ENCODE measurements at places on chromosomes 1 and 21.

DNA sequence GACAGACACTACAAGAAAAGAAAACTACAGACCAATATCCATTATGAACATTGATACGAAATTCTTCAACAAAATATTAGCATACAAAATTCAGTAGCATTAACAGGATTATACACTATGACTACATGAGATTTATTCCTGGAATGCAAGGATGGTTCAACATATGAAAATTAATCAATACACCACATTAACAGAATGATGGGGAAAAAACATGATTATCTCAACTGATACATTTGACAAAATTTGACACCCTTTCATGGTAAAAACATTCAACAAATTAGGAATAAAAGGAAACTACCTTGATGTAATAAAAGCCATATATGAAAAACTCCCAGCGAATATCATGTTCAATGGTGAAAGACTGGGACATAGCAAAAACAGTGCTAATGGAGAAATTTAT, 31.5 kb downstream of the TRPM2 start:
- no peak for DNase-seq

GRCh38 chr21:44908908-44909307, 11.8 kb downstream of the ITGB2 start:
- no peak for DNase-seq

DNA sequence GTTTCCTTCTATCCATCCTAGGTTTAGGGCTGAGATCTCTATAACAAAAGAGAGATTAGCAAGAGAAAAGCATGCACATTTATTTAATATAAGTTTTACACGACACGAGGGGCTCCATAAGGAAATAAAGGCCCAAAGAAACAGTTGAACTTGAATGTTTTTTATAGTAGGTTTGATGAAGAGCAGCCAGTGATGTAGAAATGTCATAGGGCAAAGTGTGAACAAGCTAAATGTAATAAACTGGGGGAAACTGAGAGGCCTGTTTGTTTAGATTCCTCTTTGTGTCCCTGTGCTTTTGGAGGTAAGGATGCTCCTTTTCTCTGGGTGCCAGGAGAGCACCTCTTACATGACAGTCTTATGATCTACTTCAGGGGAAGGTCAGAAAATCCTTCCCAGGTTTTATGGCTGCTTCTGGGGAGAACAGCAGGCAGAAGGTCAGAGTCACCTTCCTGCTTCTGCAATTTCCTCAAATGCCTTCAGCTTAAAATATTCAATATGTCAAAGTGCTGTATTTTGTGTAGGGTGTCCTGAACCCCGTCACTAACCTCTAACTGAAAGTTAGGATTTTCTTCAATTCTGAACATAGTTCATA, 9.5 kb upstream of the HORMAD1 start:
- no peak for DNase-seq

- no peak for DNase-seq
These were observed 134.8 kb upstream of the KIF26B start for GRCh38 chr1:245019910-245020486.

GRCh38 chr1:8506995-8507615, 189.2 kb downstream of the SLC45A1 start:
- DNase-seq = no peak

DNA sequence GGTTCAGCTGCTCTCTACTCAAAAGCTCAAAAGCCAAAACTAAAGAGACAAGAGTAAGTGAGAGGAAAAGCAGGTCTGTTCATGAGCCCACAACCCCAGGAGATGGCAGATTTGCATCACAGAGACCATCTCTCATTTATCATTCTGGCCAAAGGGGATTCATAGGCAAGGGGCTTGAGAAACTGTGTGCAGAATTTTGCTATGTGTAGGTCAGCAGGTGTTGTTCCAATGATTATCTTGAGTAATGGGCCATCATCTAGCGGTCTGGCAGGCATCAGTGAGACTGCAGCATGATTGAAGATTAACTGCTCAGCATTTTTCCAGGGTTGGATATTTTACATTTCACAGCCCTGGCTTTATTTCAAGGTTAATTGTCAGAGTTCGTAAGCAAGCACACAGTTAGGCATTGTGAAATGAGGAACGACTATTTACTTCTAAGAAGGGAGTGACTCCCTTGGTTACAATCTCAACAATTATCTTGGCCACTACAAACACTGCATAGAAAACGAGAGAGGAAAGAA, 1204.6 kb upstream of the TMPRSS15 start:
- DNase-seq = no peak

DNA sequence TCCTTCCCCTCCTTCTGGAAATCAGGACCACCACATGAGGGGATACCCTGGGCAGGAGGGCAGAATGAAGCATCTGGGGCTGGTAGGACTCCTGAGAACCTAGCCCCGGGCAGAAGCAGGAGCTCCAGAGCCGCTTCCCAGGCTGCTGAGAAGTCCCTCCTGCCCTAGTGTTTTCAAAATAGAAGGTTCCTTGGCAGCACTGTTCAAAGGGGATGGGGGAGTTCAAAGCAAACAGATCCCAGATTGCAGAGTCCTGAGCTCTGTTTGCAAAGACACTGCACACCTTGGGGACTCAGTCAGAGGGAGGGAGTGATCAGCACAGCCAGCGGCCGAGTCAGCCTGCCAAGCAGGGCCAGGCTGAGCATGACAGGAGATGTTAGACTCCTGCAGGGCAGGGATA, 177.8 kb downstream of the PTPRU start:
- DNase-seq = no peak

DNA sequence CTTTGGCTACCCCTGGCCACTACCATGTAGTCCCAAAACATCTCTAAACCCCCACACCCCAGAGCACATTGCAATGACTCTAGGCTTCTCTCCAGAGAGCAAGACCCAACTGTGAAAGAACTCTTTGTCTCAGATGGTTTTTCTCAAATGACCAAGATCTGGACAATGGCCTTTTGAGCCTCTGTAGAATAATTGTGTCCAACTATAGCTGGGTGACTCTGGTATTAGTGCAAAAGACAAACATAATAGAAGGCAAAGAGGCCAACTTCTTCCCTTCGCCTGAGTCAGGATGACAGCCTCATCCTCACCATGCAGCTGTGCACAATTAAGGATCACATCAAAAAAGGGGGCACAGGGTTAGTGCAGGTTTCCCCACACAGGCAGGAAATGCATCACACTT, 139.6 kb downstream of the BRINP2 start:
- DNase-seq = no peak

DNA sequence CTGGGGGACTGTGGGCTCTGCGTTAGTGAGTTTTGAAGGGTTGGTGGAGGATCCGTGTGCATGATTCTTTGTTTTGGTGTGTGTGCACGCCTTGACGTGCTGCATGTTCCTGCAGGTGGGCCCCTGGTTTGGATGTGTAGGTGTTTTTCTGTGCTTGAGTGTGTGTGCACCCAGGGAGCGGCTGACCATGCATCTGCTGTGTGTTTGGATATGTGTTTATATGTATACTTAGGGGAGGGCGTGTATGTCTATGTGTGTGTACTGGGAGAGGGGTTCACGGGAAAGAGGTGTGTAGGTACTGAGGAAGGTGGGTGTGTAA, 1.1 kb downstream of the VANGL2 start:
- DNase-seq = no peak

DNA sequence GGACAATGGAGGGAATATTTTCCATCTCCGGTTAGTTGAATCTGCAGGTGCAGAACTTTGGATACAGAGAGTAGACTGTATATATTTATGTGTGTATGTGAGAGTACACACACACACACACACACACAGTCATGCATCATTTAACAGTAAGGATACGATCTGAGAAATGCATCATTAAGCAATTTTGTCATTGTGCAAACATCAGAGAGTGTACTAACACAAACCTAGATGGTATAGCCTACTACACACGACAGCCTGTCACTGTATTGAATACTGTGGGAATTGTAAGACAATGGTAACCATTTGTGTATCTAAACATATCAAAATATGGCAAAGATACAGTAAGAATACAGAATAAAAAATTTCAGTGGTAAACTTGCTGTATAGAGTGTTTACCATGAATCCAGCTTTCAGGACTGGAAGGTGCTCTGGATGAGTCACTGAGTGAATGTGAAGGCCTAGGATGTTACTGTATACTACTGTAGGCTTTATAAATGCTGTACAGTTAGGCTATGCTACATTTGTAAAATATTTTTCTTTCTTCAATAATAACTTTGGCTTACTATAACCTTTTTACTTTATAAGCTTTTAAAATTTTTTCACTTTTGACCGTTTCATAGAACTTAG, 138.5 kb downstream of the ZZZ3 start:
- DNase-seq = no peak

DNA sequence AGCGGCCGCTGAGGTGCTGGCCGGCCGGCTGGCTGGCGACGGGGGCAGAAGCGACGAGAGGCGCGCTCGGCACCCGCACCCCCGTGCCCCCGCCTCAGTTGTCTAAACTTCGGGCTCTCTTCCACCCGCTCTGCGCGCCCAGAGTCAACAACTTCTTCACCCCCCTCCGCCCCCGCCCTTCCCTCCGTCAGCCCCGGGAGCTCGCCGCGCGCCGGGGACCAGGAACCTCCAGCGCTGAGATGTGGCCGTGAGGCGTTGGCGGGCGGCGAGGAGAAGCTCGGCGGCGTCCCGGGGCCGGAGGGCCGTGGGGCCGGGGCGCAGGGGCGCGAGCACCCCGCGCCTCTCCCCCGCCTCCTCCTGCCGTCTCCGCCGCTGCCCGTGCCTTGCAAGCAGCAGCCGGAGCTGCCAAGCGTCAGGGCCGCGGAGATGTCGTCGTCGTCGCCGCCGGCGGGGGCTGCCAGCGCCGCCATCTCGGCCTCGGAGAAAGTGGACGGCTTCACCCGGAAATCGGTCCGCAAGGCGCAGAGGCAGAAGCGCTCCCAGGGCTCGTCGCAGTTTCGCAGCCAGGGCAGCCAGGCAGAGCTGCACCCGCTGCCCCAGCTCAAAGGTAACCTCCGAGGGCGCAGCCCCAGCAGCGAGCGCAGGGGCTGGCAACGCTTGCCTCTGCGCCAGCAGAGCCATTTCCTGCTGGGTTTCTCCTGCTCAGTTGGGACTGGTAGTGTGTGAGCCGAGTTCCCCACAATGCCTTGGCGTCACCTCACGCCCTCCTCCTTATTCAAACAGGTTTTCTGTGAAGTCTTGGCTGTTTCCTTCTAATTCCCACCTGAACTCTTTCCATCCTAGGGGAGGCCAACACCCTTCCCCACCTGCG, 710 bp downstream of the PPP2R5A start:
- DNase-seq = peak; percentile 70

GRCh38 chr1:67767103-67767782, 66.0 kb downstream of the GNG12 start:
- no peak for DNase-seq

GRCh38 chr1:243501002-243501401, 245.2 kb downstream of the SDCCAG8 start:
- no peak for DNase-seq

DNA sequence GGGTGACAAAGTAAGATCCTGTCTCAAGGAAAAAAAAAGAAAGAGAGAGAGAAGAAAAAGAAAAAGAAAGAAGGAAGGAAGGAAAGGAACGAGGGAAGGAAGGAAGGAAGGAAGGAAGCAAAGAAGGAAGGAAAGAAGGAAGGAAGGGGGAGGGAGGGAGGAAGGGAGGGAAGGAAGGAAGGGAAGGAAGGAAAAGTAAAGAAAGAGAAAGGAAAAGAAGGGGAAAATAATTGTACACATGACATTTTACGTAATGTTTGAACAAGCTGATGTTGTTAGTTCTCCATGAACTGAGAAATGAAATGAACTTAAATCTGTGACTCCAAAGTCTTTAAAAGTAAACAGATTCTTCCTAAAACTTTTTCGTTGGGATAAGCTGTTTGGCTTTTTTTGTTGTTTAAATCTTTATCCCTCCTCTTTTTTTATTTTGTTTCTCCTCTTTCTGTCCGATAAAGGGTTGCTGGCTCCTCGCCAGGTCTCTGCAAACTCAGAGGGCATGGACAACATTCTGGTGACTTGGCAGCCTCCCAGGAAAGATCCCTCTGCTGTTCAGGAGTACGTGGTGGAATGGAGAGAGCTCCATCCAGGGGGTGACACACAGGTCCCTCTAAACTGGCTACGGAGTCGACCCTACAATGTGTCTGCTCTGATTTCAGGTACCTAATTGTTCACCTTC, 59.8 kb downstream of the IL12RB2 start:
- no peak for DNase-seq

- DNase-seq = no peak
These were observed 71.7 kb downstream of the EDEM3 start for GRCh38 chr1:184682956-184683355.

DNA sequence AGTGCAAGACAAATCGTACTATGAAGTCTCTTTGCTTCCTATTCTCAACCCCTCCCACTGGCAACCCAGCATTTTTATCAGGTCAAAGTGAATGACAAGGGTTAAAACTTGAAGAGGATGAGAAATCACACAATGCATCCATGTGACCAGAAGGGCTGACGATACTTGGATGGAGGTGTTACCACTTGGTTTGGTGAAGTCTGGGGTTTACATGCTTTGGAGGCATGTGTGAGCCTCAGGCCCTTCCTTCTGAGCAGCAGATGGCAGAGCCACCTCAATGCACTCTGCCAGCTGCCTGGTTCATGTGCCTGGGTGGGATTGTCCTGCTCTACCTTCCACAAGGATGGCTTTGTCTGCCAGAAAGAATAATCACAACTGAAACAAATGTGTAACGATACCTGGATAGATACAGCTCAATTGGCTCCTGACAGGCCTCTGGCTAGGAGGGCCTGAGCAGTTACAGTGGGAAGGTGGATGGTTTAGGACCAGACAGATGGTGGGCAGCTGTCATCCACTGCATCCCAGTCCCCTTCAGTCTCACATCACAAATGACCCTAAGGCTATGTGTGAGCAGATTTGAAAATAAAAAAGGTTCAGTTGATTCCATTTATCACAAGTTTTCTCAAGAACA, 51.5 kb upstream of the CNIH3 start:
- DNase-seq = no peak

- no peak for DNase-seq
These were observed 29.6 kb downstream of the APP start for GRCh38 chr21:26140926-26141325.

GRCh38 chr1:78553859-78554258, 63.1 kb downstream of the PTGFR start:
- DNase-seq = no peak

- no peak for DNase-seq
These were observed 22.5 kb downstream of the MAN1A2 start for GRCh38 chr1:117389779-117390178.

GRCh38 chr1:213772128-213773063, 215.4 kb upstream of the PROX1 start:
- no peak for DNase-seq

- no peak for DNase-seq
These were observed 59.6 kb downstream of the ATP6V1G3 start for GRCh38 chr1:198480876-198481275.

DNA sequence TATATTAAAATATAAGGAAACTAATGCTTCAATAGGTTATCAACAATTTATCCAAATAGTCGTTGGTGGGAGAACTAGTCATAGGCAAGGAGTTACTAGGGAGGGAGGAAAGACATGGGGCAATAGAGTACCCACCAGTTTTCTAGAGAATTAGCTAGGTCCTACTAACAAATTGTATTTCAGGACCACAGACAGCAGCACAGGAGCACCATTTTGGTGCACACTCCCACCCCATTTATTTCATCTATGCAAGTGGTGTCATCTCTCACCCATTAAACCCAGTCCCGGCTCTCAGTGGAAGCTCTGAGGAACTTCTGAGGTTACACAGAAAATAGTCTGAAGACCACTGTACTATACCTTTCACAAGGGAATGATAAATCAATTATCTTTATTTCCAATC, 89.0 kb upstream of the BCAR3 start:
- DNase-seq = no peak

All from CD4-positive, alpha-beta T cell treated with Interleukin-15 for 1 hour (primary cell).